D341Med (cell line): ENCODE measurements at places on chromosomes 5 and 9.

DNA sequence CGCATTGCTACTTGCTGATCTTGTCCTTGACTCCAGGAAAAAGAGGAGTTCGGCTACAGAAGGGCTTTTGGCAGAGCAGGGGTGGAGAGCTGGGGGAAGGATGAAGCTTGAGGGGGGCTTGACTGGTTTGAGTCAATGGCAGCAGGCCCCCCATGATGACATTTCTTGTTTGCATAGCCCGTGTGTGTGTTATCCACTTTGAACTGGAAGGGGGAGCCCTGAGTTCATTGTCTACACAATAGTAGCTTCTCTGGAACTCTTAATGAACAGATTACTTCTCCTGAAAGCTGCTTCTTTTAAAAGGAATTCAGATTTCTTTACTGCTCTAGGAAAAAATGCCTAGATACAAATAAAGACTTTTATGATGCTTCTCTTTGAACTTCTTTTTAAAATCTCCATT, 2.3 kb downstream of the IFNB1 start:
- DNase-seq: no peak

- no peak for DNase-seq
These were observed 88.5 kb downstream of the FAM174A start for GRCh38 chr5:100623719-100624118.

DNA sequence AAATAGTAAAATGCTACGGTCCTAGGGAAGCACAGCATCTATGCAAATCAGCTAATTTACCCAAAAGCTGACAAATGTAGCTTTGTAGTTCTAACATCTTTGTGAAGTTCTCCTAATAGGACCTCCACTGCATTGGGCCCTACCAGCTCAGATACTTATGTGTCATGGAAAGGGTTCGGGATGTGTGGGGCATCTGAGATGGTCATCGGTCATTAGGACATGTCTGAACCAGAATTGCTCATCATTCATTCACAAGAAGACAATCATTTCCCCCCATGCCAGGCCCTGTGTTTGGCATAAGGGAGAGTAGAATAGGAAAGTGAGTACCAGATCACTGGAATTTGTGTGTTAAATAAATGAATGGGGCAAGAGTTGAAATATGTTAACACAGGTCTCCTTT, 35.7 kb downstream of the PWWP2A start:
- DNase-seq: no peak

DNA sequence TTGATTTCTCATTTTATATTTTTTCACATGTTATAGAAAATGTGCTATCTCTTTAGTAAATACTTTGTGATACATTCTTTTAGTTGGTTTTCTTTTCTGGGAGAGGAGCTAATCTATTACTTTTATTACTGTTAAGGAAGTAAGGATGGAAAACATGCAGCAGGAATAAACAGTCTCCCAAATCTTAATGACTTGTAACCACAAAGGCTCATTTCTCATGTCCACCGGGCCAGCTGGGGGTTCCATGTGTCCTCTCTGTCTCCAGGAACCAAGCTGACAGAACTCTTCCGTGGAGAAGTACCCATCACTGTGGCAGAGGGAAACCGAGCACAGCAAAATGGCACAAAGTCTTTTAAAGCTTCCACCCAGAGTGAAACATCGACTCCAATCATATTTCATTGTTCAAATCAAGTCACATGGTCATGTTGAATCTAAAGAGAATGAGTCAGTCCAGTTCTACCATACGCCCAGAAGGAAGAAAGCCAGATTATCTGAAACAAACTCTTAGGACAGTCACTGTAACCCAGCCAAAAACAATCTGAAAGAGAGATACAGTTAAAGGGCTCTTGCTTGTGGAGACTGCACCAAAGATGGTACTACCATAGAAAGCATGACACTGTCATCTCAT, 97.1 kb upstream of the CDH6 start:
- no peak for DNase-seq

GRCh38 chr9:129172816-129173215, 5.2 kb downstream of the IER5L start:
- peak; percentile 33 for DNase-seq

DNA sequence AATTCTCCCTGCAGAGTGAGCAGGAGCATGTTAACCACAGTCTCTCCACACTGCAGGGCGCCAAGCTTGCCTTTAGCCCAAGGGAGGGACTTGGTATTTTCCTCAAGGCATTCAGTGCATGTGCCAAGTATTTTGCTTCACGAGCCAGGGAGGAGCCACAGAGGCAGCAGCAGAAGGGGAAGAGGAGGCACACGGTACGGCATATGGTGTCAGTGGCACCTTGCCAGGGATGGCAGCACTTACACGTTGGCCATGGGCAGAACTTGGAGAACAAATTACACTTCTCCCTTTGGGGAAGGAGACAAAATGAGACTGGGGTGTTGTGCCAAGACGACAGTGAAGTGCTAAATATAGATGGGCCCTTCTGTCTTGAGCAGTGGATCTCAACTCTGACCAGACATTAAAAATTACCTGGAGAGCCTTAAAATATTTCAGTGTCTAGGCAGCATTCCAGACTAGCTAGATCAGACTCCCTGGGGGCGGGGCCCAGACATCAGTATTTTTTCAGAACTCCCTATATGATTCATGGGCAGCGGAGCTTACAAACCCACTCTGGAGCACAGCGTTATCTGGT, 155.8 kb downstream of the DRD1 start:
- DNase-seq: peak; percentile 63

DNA sequence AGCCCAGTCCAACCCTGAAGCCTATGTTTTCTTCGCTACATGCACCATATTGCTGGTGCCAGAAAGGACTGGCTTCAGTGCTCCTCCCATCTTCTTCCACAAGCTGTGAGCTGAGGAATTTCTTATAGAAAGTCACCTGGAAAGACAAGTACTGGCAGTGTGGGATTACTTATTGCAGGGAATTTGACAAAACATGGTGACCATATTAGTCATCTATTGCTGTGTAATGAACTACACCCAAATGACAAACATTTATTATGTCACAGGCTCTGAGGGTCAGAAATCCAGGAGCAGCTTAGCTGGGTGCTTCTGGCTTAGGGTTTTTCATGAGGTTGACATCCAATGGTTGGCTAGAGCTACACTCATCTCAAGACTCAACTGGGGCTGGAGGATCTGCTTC, 75.5 kb downstream of the ENTREP1 start:
- DNase-seq: no peak

GRCh38 chr5:66931651-66932050, 264.9 kb downstream of the CD180 start:
- no peak for DNase-seq

DNA sequence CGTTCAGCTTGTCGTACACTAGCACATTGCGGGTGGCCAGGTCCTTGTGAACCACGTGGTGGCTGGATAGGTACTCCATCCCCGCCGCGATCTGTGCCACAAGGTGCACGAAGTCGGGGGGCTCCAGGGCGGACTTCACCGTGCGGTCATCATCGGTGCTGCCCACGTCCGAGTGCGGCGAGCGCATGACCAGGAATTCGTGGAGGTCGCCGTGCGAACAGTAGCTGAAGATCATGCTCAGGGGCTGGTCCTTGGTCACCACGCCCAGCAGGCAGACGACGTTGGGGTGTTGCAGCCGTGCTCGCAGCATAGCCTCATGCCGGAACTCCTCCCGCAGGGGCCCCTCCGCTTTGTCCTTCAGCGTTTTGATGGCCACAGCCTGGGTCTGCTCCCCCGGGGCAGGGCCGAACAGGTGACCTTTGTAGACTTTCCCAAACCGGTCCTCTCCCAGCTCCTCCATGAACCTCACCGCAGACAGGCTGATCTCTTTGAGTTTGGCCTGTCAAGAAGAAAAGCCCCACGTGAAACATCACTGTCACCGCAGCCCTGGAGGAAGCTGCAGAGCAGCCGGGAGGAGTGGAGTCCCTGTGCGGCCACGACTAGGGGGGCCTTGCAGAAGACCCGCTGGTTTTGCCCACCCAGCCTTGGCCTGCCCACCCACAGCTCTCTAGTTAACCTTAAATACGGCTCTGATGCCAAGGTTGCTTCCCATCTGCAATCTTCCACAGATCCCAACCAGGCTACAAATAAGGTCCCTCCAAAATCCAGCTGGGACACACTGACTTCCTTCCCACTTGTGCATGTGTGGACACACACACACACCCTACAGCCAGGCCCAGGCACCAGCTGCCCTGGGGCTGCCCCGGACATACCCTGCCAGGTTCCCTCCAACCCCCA, 225.2 kb downstream of the ROR2 start:
- DNase-seq: no peak

- DNase-seq: no peak
These were observed 24.2 kb downstream of the CSNK1A1 start for GRCh38 chr5:149526845-149527590.

DNA sequence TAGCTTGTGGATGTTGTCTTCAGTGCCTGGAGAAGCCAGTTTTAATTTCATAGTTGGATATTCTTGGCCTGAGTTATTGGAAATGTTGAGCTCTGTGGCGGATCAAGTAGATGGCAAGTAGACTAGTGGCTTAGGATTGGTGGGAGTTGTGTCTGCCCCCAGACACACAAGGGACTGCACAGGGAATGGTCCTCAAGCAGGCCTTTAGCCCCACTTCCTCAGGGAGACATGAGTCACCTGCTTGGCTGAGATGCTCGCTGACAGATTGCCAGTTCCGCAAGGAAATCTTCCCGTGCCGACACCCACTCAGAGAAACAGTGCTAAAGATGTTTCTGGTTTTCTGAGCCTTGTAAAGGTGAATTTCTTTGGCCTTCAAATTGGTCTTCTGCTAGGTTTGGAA, 18.8 kb upstream of the CATSPER3 start:
- no peak for DNase-seq

- peak; percentile 68 for DNase-seq
These were observed 143.6 kb downstream of the BNC2 start for GRCh38 chr9:16726718-16727451.

DNA sequence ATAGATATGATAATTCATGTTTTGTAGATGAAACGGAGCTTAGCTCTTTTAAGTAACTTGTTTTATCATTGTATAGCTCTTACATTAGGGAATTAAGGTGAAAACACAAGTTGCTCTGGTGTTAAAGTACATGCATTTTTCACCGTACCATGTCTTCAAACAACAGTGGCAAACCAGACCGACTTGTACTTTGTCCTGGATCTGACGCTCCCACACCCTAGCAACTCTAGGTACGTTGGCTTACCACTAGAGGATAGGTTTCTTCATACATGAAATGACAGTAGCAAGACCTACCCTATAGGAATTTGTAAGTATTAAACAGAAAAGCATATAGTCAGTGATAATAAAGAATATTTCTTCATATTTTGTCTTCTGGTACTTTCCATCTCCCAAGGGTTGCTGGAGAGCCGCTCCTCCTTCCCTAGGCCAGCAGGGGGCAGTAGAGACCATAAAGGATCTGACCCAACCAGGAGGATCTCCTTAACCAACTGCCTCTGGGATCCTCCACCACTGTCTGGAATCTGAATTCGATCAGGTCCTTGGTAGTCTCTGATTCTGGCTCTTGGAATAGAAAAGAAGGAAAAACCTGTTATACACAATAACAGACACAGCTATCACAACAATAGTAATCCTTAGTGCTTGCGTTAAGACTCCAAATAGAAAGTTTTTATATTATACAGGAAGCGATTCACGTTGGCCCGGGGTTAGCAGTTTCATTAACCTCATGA, 136.7 kb downstream of the CAVIN4 start:
- peak; percentile 86 for DNase-seq

- DNase-seq: no peak
These were observed 44.4 kb upstream of the GPR21 start for GRCh38 chr9:122988920-122989621.

GRCh38 chr9:114830546-114830945, 24.7 kb upstream of the TNFSF15 start:
- DNase-seq: no peak

DNA sequence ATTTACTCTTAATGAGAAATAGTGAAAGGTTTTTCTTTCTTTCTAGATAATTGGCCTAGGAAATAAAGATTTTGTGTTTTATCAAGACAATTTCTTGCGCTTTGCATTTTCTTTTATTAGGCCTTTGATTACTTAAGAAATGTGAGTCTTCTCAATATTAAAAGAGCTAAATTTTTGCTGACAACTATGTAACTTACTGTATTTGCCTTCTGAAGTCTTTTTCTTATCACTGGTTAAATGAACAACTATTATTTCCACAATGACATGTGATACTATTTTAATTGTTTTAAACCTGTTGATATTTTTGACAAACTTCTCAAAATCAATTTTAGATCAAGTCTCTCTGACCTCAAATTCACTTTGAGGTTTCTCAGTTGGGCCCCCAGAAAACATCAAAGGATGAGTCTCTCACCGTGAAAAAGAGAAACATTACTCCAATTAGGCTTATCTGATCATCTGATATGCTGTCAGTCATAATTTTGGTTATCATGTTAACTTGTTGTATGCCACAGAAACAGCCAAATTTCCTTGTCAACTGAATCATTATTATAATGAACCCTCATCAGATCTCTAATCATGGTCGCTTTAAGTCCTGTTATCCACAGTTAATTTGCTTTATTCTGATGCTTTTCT, 48.8 kb downstream of the RAPGEF1 start:
- no peak for DNase-seq

DNA sequence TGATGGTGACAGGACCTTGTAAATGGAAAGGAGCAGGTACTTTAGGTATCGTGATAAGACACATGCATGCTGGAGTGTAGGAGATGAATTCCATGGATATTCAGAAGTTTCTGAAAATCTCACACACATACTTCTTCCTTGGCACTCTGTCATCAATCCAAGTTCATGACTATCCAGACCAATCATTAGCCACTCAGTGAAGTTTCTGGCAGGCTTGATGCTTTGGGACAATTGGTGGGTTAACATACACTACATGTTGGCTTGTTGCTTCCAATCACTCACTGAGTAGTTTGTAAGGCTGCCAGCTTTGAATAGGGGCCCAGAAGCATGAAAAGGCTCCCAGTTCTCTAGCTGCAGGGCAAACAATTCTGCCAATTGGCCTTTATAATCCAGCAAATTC, 147.6 kb downstream of the CEMIP2 start:
- DNase-seq: no peak

GRCh38 chr5:83145882-83146331, 68.6 kb downstream of the XRCC4 start:
- DNase-seq: no peak

DNA sequence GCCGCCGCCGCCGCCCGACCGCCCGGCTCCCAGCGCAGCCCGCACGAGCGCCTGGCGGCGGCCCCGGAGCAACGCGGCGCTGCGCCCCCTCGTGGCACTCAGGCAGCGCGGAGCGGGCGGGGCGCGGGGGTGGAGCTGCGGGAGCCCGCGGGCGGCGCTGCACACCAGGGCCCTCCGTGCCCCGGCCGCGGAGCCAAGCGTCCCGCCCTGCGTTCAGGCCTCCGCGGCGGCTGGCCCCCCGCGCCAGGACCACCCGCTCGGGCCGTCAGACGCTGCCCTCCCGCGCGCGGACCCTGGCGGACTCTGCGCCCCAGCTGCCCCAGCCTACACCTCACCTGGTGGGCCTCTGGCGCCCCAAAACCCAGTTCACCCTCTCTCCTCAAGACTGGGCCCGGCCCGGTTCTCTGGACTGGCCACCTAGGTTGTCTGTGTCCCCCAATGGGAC, at the start of gene RASGEF1C:
Gene RASGEF1C, minus strand, starts transcription at position 75 of the 445 bp plus-strand sequence. CDS start 71,159 bp downstream, outside the sequence.
- peak; percentile 95 for DNase-seq

- DNase-seq: no peak
These were observed at the start of gene SHROOM1 for GRCh38 chr5:132830436-132831094. TSS of gene SHROOM1 (minus strand) at chr5:132830647. CDS start at chr5:132826140, 4,507 bp downstream.
